ENCODE measurements at places on chromosomes 12 and 14.

DNA sequence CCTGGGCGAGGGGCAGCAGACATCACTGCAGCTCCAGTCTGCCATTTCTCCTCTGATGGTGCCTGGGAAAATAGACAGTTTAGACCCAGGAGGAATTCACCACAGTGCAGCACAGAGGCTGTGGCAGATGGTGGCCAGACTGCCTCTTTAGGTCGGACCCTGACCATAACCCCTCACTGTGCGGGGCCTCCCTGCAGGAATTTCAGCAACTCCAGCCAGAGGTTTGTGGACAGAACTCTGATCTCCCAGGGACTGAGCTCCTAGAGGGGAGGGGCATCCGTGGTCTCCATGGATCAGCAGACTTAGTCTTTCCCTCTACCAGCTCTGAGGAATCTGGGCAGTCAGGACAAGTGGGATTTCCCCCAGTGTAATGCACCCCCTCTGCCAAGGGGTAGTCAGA is 106.5 kb downstream of the ZC3H14 start:
- DNase-seq, result no peak

DNA sequence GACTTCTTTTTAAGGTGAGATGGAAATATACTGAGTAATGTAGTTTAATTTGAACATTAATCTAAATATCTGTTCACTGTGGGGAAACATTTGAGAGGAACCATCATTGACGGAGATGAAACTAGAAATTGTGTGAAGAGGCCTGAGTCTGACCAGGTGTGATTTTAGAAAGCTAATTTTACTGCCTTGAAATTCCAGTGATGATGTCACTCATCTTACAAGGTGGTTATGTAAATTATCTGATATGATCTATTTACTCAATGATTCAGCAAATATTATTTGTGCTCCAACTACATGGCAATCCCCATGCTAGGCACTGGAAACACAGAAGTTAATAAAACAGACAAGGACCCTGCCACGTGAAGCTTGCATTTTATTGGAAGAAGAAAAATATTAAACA is 435.7 kb upstream of the DCN start:
- no peak for DNase-seq

DNA sequence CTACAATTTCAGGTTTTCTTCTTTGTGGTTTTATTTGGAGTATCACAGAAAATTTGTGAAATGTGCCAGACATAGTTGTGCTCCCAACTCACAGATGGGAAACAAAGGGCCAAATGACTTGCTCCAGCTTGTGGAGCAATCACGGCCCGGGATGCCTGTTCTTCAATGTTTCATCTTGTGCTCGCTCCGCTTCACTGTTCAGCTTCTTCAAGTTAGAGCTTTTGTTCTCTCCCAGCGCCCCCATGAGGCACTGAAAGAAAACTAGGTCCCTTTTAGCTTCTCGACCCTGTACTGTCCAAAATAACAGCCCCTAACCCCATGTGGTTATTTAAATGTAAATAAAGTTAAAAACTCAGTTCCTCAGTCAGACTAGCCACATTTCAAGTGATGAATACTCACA is 187.9 kb upstream of the STXBP6 start:
- no peak for DNase-seq

DNA sequence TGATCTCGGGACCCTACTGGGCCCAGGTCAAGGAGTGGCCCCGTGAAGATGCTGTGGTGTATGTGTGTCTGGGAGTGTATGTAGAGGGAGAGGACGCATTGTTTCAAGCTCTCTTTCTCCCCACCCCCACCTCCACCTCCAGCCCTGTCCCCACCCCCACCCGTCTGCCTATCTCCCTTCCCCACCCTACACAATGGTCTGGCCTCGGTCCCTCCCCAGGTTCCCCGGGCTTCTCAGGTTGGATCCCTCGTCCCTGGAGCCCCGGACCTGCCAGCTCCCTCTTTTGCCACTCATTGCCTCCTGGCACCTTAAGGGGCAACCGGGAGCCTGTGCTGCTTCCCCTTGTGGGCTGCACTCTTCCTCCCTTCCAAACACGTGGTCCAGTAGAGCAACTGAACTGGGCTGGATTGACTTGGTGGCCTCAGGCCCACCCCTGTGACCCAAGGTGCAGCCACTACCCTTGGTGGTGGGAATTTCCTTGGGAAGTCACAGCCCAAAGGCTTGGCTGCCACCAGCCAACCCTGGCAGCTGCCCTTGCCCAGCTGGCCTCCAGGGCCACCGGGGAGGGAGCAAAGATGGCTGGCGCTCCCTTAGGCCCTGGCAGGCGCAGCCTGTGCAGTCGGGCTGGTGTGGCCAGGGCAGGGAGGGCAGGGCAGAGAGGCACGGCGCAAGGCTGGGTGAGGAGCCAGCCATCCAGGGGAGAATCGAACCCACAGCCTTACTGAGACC is 628 bp downstream of the VRTN start:
- no peak for DNase-seq

DNA sequence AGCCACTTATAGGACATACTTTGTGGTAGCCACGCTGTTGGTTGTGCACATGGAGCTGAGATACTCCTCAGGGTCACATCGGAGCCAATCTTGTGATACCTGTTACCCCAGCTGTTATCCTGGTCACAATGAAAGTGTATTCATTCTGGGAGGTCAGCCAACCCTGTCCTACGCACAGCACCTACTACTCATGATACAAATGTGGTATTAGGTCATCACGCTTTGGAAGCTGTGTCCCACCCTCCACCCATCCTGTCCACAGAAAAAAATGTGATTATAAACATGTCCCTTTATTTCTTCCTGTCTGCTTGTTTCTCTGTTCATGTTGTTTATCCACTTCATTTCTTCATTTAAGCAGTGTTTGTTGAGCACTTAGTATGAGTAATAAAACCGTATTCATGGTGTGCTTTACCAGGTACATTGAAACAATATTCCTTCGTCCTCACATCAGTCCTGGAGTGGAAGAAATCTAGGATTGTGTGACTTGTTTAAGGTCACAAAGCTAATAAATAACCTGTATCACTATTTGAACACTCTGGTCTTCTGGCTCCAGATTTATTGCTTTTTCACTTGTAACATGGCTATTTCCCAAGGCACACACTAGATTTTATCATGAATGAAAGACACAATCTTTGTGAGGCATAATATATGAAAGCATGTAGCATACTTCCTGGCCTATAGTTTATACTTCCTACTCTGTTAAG is 73.1 kb downstream of the DERA start:
- no peak for DNase-seq

DNA sequence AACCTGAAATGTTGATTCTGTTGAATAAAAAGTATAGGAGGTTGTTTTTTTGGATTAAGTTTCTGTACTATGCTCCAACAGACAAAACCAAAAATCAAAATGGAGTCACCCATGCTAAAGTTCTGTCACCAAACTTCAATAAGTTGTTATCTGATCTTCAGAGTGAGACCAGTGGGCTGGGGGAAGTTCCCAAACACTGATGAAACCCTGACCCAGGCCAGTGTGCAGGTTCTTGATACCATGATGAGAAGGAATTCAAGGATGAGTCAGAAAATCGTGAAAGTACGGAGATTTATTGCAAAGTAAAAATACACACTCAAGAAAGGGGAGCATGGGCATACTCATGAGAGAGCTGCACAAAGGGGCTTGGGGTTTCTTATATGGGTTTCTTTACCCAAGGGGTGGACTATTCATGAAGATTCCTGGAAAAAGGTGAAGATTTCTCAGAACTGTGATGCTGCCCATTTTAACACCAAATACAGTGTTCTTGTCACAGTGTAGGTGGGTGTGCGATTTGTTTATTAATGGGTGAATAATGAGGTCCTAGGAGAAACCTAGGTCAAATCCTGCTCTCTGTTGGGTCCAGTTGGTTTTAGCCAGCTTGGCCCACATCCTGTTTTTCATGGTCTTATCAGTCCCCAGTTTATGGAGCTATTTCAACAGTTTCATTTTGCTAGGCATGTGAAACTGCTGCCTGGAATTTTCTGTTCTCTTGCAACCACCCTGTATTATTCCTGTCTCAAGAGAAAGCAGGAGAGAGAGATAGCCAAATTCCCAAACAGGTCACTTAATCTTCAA is 27.5 kb upstream of the DENND5B start:
- DNase-seq, result no peak

- no peak for DNase-seq
Measured at GRCh38 chr12:93032758-93033157, 103.7 kb upstream of the EEA1 start.

GRCh38 chr14:77053046-77053841 is 24.7 kb upstream of the IRF2BPL start:
- DNase-seq, result peak; percentile 93

DNA sequence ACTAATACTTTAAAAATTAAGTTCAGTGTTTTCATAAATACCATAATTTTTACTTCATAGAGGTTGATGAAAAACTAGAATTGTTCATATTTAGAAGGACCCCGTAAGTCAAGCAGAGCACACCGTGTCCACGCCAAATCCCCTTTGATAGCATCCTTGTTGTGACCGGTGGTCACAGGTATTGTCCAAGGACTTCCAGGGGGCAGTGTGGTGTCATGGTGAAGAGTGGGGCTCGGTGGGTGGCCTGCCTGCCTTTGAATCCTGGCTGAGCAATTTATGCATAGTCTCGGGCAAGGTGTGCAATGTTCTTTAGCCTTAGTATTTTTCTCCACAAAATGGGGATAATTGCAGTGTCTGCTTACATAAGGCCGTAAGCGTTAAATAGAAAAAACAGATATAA is 169.9 kb downstream of the KTN1 start:
- DNase-seq, result no peak

GRCh38 chr12:47085815-47086252 is 6.1 kb upstream of the AMIGO2 start:
- DNase-seq, result no peak

- DNase-seq, result no peak
Measured at GRCh38 chr14:23174296-23175184, 8.9 kb downstream of the SLC7A8 start.

- peak; percentile 83 for DNase-seq
Measured at GRCh38 chr14:89915114-89915878, 39.2 kb downstream of the EFCAB11 start.

DNA sequence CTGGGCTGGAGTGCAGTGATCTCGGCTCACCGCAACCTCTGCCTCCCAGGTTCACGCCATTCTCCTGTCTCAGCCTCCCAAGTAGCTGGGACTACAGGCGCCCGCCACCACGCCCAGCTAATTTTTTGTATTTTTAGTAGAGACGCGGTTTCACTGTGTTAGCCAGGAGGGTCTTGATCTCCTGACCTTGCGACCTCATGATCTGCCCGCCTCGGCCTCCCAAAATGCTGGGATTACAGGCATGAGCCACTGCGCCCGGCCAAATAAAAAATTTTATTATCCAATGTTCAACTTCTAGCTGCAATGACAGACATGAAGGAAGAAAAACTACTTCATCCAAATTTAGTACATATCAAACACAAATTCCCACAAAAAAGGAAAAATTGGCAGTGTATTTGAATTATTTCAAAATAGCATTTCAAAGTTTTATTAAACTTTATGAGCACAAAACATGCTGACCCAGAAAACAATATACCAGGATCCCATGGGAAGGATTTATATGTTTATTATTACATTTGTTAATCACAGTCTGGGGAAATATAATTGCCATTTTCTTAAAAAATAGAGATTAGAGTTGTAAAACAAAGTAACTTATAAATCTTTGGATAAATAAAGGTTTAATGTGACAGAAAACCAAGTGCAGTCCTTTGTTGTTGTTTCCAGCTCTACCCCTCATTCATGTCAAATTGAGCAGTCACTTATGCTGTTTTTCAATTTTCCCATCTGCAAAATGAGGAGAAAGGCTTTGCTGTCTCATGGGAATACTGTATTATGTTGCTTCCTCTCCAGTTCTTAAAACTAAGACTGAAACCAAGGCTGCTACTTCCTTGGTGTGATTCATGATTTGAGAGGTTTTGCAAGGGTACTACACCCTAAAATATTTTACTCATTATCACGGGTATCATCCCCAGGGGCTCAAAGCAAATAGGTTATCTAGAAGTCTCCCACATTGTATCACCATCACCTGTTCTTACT is 155.2 kb upstream of the AVPR1A start:
- DNase-seq, result no peak

GRCh38 chr14:93967637-93968250 is 8.6 kb downstream of the ASB2 start:
- no peak for DNase-seq

DNA sequence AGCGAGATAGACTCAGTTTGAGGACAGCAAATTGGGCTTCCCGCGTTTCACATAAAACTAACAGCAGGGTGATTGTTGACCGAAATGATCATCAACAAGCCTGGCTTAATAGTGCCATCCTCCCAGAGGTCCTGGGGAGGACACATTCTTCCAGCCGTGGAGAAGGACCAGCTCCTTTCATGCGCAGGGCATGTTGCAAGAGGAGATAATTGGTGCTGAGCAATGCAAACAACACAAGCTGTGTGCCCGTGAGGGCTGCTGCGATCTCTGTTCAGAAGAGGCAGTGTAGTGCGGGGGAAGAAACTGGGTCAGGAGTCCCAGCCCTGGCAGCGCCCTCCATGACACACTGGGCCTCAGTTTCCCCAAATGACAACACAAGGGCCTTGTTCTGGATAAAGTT is 54.3 kb downstream of the CCDC85C start:
- DNase-seq, result no peak

- no peak for DNase-seq
Measured at GRCh38 chr12:54593135-54593534, 4.7 kb upstream of the PPP1R1A start.

DNA sequence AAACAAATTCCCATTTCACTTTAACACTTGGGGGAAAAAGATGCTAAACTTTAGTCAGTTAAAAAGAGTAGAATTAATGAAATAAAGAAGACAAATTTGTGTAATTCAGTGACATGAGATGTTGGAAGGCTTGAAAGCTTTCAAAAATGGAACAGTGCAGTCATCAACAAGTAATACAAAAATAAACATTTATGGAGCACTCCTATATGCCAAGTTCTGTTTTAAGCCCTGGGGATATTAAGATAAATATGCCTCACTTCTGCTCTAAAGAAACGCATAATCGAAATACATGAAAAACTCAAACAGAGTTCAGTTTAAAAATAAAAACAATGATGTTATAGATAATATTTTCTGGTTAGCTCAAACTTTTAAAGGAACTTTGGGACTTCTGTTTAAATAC is 93.0 kb downstream of the KCNH5 start:
- no peak for DNase-seq

DNA sequence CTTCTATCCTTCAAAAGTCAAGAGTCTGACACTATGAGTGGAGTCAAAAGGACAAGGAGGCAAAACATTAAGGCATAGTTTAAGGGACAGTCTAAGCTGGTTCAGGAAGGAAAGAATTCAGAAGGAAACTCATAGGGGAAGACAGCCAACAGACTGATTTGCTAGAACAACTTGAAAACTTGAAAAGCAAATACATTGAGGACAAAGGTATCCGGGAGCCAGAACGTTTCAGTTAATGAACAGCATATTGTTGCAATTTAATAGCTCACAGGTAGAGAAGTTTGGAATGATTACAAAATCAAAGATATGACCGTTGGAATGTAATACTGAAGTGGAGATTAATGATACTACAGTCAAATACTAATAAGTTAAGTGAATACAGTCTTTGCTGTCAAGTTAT is 312.8 kb upstream of the RPL10L start:
- DNase-seq, result peak; percentile 47

DNA sequence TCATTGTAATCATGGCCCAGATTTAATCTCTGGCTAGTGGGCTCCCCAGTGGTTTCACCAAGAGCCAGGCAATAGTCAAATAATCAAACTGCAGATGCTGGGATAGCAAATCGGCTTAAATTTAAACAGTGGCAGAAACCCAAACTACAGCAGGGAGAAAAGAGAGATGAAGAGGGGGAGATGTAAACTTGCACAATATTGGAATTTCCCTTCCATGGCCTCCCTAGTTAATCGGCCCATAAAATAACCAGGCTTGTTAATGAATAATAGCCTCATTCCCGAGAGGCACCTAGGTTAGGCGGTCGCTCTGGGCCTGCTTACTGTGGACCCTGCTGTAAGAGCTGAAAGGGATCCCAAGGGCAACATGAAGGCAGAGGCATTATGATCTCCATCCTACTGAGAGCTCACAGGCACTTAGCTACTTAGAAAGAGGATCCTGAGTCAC is 116.2 kb downstream of the NUAK1 start:
- peak; percentile 87 for DNase-seq
